ENCODE measurements at places on chromosomes 12 and 14.

DNA sequence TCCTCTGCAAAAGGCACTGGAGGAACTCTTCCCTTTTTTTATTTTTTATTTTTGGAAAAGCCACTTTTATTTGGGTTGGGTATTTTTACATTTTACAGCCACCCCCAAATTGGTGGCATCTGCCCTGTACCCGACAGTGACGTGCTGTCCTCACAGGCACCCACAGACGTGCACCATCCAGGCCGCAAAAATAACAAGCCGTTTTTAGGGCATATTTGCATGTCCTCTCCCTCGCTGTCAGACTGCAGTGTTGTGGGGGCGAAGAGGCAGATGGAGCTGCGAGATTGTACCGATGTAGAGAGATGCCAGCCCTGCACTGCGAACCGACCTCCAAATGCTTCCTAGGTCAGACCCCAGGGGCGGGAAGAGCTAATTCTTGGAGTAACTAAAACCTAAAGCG lies 12.2 kb downstream of the JDP2 start:
- no peak for DNase-seq

GRCh38 chr12:58163021-58163420 lies 221.7 kb downstream of the ATP23 start:
- no peak for DNase-seq

- DNase-seq = no peak
Measured at GRCh38 chr12:80857311-80857710, 80.4 kb downstream of the LIN7A start.

DNA sequence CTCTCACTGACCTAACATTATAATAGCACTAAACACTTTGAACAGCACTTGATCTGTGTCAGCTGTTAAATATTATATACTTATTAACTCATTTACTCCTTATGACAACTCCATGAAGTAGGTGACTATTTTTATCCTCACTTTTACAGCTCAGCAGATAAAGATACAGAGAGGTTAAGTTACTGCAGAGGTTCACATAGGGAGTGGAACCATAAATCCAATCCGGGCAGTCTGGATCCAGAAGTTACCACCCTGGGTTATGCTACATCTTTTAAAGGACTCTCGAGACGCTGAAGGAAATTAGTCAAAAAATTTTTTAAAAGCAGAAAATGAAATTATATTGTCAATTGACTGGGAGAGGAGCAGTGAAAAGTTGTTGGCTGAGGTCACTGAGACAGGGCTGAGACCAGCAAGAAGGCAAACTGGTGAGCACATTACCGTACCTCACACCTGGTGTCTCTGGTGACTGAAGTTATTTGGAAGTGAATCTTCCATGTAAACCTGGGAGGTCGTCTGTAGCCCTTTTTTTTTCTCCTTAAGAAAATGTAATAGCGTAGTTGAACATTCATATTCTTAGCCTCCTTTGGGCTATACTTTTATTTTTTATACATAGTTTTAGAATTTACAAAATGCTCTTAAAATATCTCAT lies 1.2 kb upstream of the RIMKLB start:
- DNase-seq = no peak

DNA sequence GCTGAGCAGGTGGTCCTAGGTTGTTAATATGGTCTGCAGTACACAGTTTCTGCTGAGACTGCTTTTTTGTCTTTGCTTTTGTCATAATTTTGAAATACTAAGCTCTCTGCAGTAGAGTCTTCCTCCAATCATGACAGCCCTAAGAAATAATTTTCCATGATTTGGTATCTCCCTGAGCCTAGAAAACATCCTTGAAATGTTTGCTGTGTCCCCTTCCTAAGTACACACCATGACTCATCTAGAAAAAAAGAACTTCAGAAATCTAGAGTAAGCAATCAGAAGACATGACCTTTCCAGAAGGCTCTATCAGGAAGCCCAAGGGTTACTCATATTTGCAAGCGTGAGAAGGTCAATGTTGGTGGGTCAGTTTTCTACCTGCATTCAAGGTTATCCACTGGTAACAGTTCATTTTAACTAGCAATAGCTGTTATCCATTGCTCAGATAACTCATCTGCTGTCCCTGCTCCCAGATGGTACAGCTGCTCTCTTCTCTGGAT lies 16.4 kb downstream of the DAD1 start:
- no peak for DNase-seq

DNA sequence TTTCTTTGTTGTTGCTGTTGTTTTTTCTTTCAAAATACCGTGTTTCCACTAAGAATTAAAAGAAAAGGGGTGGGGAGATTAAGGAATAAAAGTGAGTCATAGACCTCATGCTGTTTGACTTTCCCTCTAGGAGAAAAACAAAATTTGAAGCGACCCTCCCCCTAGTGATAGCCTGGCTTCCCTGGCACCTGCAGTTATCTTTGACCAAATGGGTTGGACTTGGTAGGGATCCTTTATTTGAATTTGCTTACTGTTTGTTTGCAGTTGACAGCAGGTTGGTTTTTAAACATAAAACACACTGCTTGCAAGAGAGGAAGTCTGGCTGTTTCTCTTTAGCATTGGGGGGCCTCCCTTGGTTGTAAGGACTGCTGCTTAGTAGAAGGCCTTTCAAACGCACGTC lies 14.0 kb downstream of the OTX2 start:
- no peak for DNase-seq

DNA sequence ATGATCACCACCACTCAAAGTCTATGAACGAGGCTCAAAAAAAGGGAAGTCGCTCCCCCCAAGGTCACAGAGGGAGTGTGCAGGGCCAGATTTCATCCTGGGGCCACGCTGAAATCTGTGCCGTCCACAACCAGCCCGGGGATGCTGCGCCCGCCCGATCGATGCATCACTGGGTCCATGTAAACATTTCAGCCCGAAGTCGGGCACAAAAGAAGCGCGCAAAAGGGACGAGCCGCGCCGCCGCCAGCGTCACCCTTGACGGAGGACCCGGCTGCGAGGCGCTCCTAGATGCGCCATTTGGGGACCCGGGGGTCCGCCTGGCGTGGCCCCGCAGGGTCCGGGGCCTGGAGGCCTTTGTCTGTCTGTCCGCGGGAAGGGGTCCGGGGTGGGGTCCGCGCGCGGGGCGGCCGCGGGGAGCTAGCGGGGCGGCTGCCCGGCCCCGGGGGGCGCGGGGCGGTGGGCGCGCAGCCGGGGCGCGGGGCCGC lies 503 bp downstream of the FBXO21 start:
- DNase-seq = peak; percentile 40

- DNase-seq = no peak
Measured at GRCh38 chr12:22738945-22739344, 114.0 kb downstream of the ETNK1 start.

DNA sequence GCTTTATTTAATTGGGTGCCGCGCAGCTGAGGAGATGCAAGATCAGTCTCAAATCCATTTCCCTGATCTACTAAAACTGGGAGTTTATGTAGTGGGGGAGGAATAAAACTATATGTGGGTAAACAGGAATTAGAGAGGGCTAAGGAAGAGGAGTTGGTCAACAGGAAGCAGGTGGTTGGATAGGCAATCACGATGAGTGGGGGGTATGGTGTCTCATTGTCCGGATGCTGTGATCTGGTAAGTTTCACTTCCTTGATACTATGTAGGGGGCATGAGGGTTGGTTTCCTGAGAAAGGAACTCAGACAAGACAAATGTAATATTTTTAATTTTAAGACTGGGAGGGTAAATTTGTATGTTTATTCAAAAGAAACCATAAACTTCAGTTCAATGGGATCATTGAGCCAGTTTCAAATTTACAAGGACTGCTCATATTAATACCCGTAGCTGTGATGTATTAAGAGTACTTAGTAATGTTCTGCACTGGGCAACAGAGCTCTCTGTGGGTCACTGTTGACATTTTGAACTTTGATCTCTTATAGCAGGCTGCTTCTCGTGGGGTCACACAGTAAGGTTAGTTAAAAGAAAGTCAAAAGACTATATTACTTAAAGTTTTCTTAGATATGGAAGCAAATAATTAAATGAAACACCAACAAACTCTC lies 786.2 kb upstream of the FBXO33 start:
- DNase-seq = no peak

DNA sequence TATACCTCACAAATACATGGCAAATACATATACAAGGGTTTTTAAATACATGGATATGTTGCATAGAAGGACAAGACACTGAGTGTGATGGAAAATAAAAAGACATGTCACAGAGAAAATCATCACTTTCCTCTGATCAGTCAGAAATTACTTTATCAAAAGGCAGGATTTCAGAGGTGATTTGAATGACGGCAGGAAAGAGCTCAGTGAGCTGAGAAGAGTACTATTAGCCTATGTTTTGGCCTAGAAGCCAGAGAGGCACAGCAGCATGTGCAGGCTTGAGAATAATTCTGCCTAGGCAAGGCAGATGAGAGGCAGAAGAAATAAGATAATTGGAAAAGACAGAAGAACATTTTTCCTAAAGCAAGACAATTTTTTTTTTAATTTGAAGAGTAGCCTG lies 94.9 kb downstream of the BCAT1 start:
- no peak for DNase-seq

DNA sequence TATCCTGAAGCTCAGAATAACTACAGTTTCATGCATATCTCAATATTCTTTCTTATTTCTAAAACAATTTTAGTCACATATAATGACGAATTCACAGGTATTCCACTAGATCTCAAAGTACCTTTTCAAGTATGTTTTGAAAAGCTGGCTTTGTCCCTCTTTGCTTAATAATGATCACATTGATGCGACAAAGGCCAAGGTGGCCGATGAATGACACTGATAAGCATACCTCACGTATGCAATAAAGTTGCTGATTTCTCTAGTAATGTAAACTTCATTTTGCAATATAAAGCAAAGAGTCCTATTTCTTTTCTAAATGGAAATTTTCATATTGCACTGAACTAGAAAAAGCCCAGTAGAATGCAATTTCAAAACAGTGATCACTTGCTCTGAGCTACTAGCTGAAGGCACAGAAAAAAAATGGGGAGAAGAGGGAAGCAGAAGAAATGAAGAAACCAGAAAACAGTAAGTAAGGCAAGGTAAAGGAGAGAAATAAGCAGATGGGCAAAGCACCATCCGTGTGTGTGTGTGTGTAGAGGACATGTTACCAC lies 29.3 kb downstream of the FGD6 start:
- DNase-seq = no peak

DNA sequence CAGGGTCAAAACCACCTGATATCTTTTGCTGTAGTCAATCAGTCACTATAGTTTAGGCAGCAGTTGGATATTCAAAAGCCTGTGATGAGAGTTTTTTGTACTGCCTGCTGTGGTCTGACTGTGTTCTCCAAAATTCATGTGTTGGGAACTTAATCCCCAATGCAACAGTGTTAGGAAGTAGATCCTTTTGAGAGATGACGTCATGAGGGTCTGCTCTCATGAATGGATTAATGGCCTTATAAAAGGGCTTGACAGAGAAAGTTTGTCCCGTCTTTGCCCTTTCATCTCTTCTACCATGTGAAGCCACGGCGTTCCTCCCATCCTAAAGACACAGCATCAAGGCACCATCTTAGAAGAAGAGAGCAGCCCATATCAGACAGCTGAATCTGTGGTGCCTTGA lies 50.8 kb upstream of the PDE3A start:
- no peak for DNase-seq

GRCh38 chr12:79023784-79024183 lies 159.2 kb downstream of the SYT1 start:
- DNase-seq = no peak

DNA sequence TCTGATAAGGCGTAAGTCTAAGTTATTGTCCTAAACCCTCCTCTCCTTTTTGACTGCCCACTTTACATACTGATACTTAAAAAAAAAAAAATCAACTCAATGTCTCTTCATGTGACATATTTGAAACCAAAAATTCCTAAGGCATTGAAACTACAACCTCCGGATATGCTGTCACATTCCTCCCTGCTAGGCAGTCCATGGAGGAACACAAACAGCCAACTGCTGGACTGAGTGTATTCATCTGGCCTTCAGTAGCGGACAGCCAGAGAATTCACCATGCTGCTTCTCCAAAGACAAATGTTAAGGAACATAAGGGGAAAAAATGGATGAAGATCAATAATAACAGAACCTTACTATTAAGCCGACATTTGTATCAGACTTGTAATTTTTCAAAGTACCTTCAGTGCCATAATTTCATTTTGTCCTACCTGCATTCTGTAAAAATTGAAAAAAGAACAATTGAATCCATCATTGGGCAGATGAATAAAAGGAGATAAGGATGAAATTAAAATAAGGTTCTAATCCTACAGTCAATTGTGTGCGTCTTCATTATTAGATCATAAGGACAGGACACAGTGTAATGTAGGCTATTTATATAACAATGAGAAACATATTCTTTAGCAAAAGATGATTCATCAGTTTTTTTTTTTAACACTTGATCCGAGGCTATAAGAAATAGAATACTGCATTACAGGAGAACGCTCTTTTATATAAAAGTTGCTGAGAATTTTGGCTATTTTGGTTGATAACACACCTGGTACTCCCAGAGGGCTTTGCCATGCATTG lies 12.2 kb downstream of the RERG start:
- DNase-seq = no peak

DNA sequence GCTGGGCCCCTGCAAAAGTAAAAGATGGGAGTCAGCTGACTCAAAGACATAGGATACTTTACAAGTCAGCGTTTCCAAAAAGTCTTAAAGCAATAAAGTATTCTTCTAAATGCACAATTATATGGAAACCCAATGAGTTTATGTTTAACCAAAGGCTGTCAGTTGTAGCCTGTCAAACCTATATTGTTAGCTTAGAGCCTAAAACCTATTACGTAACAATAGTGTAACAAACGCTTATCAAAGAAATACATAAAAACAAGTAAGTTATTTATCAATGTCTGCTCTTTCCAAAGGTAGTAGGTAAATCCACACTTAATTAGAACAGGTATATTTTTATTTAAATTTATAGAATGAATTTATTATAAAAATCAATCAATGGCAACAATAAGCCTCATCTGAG lies 15.9 kb upstream of the SOS2 start:
- no peak for DNase-seq

DNA sequence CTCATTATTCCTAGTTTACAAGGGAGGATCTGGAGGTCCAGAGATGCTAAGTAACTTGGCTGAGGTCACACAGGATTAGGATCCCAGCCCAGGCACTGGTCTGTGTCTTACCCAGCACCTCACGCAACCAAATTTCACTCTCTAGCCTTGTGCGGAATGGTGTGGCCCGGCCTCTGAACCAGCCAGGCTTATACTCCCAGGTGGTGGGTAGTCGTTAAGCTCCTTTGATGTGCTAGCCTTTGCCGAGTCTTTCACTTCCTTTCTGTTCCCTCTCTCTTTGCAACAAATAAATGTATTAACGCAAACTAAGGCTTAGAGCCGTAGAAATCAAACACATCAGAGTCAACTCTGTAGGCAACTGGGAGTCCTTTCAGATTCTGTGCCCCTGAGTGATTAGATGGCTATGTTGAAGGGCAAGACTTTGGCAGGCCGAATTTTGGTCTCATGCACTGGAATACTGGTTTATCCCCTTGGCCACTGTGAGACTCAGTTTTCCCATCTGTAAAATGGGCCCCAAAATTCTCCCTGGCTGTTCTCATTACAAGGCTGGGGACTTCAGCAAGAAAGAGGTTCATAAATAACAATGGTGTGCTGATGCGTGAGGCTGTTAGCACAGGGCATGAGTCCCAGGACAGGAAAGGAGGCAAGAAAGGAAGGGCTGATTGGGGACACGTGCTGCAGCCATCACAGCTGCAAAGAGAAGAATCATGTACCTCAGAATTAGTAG lies 126.3 kb downstream of the AACS start:
- no peak for DNase-seq

Measured in activated naive CD4-positive, alpha-beta T cell treated with Interleukin-2 at 50 U/mL for 16 hours (primary cell).